ENCODE measurements at places on chromosomes 1 and 21.

DNA sequence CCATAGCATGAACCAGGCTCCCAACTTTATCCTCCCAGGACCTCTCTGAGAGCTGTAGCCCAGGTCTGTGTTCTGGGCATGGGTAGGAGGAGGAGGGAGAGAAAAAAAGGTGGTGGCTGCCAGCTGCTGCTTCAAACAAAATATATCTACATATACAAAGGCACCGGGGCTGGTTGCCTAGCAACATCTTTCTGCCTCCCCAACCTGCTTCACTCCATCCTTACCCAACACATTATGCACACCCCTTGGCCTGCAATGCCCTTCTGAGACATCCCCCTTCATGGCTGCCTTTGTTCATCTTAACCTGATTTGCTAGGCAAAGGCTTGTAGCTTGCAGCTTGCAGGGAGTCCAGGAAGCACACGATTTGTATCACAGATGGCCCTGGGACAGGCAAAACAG lies 27.2 kb upstream of the ATP1A1 start:
- DNase-seq: no peak

DNA sequence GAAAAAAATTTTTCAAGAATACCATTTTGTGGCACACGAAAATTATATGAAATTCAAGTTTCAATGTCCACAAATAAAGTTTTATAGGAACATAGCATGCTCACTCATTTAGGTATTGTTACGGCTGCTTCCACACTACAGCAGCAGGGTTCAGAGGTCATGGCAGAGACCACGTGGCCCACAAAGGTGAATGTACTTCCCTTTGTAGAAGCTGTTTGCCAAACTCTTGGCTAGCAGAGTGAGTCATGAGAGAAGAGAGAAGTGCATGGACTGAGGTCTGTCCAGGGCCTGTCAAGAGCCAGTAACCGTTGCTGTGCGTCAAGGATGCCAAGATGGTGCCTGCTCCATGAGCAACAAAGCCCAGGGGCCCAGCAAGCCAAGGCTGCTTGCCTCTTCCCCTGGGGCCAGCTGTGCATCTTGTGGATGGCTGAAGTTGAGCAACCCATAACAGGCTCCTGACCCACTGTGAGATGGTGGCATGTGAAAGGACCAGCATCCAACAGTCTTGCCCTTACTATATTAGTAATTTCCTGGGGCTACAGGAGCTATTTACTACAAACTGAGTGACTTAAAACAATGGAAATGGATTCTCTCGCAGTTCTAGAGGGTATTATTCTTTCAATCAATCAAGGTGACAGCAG lies 64.8 kb upstream of the ATP5PO start:
- no peak for DNase-seq

DNA sequence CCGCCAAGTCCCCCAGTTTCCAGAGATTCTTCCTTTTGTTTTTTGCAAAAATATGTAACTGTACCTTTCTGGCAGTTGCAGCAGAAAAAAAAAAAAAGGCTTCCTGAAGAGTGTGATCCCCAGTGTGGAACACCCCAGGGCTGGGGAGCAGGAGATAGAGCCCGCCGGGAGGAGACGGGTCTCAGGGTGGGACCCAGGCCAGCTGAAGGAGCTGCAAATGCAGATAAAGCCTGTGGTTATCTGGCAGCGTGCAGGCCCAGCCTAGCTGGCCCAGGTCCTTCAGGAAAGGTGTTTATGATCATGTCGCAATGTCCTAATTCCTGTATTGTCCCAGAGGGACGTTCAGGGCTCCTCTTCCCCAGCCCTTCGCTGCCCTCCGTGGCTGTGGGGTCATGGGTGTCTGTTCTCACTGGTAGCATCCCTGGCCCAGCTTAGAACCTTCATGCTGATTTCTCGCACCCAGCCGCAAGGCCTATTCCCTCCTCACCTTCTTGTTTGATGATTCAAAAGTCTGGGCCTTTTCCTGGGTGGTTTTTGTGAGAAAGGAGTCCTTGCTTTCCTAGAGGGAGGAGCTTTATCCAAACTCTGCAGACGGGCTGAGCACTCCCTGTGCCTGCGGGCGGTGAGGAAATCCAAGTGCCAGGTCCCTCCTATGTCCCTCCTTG lies 26.2 kb downstream of the RNF187 start:
- DNase-seq: no peak

GRCh38 chr1:111909030-111909429 lies 80.4 kb downstream of the KCND3 start:
- no peak for DNase-seq

DNA sequence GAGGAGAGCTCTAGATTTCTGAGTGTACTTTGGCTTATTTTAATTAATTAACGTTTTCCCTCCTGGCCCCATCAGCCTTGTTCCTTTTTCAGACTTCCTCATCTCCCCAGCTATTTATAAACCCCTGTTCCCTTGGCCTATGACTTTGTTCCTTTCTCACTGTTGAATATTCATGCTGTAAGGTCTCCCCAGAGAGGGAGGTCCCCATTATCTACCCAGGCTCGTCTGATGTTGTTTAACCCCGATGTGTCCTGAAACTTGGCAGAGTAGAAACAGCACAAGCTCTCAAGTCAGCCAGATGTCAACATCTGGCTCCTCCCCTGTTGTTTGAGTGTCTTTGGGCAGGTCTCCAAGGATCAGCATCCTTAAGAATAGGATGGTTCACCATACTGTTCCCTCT lies 153.6 kb downstream of the HIVEP3 start:
- no peak for DNase-seq

DNA sequence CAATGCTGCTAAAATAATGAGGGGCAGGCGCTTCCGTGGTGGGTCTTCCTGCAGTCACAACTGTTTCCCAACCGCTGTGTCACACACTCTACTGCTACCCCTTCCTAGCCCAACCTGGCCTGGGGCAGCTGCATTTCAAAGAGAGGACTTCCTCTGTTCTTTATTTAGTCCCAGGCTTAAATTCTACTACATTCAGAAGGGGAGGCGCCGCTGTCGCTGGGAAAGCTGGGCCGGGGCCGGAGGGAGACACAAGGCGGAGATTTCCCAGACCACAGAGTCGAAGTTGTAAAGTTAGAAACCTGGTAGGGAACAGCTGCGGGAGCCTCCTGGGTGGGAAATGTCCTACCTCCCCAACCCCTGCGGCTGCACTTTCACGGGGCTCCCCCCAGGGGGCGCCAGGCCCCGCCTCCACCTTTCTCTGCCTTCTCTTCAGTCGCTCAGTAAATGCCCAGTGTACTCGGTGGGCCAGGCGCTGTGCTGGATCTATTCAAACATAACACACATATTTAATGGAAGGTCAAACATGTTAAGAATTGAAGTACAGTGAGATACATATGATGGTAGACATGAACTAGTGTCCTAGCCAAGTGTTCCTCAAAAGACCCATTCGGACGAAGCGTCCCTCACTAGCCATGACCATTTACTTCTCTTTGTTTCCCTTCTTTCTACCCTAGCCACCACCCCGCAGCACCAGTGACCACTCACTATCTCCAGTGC lies 23.1 kb downstream of the DYRK3 start:
- DNase-seq: peak; percentile 13

GRCh38 chr1:11453742-11454491 lies 25.0 kb upstream of the DISP3 start:
- DNase-seq: no peak

DNA sequence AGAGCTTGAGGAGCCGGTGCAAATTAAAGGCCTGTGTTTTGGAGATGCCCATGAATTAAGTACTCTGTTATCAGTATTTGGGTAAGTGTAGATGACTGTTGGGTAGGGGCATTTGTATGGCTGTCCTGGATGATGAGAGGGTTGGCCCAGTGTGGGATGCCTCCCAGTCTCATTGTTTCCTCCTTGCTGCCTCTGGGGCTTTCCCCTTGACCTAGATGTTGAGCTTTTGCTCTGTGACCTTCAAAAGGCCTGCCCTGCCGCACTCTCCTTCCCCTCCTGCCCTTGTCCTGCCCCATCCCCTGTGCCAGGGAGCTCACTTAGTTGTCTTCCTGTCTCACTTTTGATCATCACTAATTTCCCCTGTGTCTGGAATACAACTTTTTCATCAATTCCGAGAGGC lies 10.0 kb downstream of the GALNT2 start:
- no peak for DNase-seq

GRCh38 chr1:246295968-246296367 lies 211.1 kb downstream of the SMYD3 start:
- no peak for DNase-seq

- DNase-seq: no peak
Observed at GRCh38 chr21:43031121-43031619, 44.5 kb downstream of the CBS start.

GRCh38 chr1:11868331-11868980 lies 9.7 kb upstream of the NPPB start:
- no peak for DNase-seq

GRCh38 chr1:177351361-177352108 lies 180.8 kb downstream of the BRINP2 start:
- peak; percentile 6 for DNase-seq

GRCh38 chr1:51962486-51963356 lies 27.8 kb downstream of the RAB3B start:
- no peak for DNase-seq

GRCh38 chr1:108057541-108057940 lies 92.6 kb upstream of the VAV3 start:
- no peak for DNase-seq

DNA sequence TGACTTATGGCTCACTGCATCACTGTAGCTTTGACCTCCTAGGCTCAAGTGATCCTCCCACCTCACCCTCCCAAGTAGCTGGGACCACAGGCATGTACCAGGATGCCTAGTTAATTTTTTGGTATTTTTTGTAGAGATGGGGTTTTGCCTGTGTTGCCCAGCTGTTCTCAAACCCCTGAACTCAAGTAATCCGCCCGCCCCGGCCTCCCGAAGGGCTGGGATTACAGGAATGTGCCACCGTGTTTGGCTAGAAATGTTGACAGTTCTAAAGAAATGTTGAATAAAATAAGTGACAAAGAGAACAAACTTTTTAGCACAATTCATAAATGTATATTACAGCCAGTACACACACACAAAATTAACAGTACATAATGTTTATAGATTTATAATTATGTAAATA lies 1586.1 kb downstream of the NCAM2 start:
- no peak for DNase-seq

GRCh38 chr1:39063775-39064174 lies 37.6 kb downstream of the NDUFS5 start:
- DNase-seq: no peak

DNA sequence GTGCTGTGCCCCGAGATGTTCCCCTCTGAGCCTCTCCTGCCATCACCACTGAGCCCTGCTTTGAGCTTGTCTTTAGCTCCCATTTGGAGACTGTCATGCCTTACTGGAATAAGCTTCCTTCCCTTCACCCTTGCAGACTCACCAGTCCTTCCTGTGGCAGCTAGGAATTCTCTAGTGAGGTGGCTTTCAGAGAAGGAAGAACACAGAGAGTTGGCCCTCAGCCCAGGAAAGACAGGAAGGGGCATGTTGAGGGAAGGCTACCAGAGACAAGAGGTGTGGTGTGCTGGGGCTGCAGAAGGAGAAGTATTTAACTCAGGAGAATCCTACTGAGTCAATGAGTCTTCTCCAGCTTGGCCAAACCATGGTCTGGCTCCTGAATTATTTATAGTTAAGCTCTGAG lies 76.3 kb downstream of the UCK2 start:
- DNase-seq: peak; percentile 76

GRCh38 chr1:224493269-224493668 lies 58.7 kb upstream of the WDR26 start:
- no peak for DNase-seq

DNA sequence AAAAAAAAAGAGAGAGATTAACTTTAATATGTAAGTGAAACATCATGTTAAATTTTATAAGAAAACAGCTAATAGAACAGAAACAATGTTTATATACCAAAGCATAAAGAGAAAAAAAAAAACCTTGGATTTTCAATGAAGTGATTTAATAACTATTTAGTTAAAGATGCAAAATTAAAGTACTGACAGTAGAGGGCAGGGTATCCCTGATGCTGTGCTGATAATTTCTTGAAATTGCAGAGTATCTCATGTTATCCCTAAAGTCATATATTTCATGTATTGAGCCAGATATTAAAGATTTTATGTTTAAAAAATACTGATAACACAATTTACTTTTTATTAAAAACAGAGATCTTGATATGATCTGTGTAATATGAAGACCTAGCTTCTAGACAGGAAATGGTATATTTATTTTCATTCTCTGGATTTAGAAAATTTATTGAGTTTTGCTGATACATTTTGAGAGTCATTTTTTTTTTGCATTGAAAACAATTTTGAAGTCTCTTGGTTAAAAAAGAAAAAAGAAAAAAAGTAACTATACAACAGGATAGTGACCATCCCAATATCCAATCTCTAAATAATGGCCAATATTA lies 273.2 kb downstream of the USP25 start:
- DNase-seq: peak; percentile 37

GRCh38 chr1:158115126-158115525 lies 65.6 kb upstream of the CD1D start:
- DNase-seq: no peak

GRCh38 chr1:3314491-3315381 lies 139.7 kb upstream of the ARHGEF16 start:
- peak; percentile 88 for DNase-seq

DNA sequence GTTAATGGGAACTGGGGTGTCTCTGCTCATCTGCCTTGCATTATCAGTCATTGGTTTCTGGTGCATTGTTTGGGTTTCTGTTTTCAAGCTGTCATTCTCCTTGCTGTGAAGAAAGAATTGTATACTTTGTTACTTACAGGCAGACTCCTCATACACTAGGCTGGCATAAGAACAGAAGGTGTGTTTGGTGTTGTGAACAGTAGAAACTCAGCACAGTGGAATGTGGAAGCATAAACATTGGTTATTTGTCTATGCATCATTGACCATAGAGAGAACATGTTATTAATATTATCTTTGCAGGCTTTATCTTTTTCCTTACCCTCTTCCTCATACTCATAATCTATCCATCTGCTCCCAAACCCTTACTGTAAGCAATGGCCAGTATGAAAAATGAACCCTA lies 18.2 kb downstream of the C1orf87 start:
- no peak for DNase-seq

GRCh38 chr1:211577819-211578639 lies 932 bp downstream of the SLC30A1 start:
- peak; percentile 61 for DNase-seq

- DNase-seq: no peak
Observed at GRCh38 chr1:234600418-234601281, 9.3 kb downstream of the IRF2BP2 start.

DNA sequence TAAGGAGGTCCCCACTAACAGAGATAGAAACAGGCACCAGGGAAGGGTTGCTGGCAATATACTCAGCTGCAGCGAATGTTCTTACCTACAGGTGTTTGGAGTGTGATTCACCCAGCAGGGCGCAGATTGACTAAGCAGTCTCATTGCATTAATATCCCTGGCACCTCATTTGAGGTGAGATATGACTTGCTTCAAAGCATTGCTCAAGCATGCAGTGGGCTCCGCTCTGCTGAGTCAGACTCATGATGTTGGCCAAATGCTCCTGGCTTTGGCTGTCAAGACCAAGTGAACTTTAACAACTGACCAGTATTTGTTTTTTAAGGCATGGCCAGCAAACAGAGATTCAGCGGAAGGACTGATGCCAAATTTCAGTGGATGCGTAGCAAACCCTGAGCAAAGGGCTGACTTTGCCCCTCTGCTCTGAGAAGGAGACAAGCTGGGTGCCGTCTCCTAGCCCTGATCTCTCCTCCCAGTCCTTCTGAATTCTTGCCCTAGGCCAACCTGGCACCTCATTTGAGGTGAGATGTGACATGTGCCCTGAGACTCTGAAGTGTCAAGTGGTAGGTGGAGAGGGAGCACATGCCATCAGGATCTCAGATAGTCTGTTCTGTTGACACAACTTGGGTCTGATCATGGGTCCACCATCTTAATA lies 187.1 kb upstream of the COA6 start:
- DNase-seq: no peak

- DNase-seq: no peak
Observed at GRCh38 chr1:45545019-45545493, 5.6 kb upstream of the AKR1A1 start.

GRCh38 chr1:182035097-182035770 lies 26.3 kb downstream of the ZNF648 start:
- no peak for DNase-seq

Measured in fibroblast of skin of abdomen (primary cell).